ENCODE measurements at places on chromosomes 3 and 15.
A peak's percentile ranks its signal among the peaks of the same experiment; 100 is the strongest.

- no peak for DNase-seq
Measured at GRCh38 chr3:22893644-22894325, 309.3 kb upstream of the UBE2E2 start.

GRCh38 chr3:128735287-128735686, 9.3 kb downstream of the RAB7A start:
- no peak for DNase-seq

GRCh38 chr3:113565555-113565954, 33.2 kb downstream of the SIDT1 start:
- DNase-seq: no peak

GRCh38 chr3:43180027-43180426, 74.1 kb upstream of the POMGNT2 start:
- peak; percentile 98 for DNase-seq

DNA sequence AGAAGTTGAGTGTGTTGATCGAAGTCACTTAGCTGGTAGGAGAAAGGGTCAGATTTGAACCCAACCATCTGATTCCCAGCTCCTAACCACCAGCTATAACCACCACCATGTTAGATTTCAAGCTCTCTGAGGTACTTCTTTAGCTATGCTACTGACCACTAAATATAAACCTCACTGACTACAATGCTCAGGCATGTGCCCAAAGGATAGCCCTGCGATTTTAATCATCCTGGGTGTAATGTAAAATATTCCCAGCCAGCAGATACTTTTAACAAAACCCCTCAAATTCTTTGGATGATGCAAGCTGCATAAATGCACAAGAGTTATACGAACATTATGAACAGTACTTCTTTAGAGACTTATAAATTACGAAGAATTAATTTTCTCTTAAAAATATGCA, 115.2 kb upstream of the TSC22D2 start:
- DNase-seq: peak; percentile 93

GRCh38 chr3:157695103-157695502, 191.9 kb upstream of the VEPH1 start:
- DNase-seq: no peak

Data from HCEC 1CT (cell line).